ENCODE measurements at places on chromosomes 5 and 9.

GRCh38 chr9:69145144-69145715 lies 28.8 kb upstream of the TJP2 start:
- peak; percentile 10 for DNase-seq

GRCh38 chr9:6086006-6086655 lies 70.7 kb upstream of the RANBP6 start:
- no peak for DNase-seq

- no peak for DNase-seq
Measured at GRCh38 chr9:38141746-38142591, 72.9 kb upstream of the SHB start.

GRCh38 chr5:177508221-177508611 lies 1.4 kb downstream of the DOK3 start:
- DNase-seq: no peak

GRCh38 chr5:18491349-18491748 lies 857.1 kb downstream of the TAF11L14 start:
- no peak for DNase-seq

GRCh38 chr5:171961117-171961516 lies 45.3 kb downstream of the FBXW11 start:
- no peak for DNase-seq

DNA sequence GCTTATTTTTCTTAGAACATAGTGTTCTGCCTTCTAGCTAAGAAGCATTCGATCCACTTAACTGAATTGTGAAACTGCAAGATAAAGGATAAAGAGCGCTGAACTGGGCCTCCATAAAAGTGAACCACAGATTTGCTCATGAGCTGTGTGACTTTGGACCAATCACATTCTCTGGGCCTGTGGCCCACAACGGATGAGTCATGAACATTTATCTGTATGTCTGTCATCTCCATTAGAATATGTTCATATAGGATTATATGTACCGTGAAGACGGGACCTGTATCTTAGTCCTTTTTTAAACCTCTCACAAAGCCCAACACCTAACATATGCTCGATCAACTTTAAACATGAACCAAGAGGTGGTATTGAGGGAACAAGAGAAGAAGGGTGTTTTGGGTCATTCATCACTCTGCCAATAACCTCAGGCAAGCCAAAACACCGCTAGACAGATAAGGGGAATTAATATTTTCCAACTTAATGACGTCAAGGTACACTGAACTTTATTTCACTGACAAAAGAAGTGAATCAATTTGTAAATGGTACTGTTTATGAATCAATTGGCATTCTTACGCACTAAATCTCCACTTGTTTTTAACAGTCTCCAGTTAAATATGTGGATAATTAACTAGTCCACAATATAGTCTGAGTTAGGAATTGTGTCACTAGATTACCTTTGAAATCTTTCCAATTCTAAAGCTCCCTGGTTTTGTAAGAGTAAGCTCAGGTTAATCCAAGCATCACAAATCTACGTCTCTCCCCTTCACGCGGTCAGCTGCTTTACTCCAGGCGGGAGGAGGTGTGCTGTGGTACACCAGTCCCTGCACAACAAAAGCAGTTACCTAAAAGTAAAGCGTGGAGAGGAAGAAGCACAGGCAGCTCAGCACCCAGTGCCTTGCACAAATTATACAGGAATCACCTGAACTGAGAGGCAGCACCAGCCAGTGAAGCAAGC lies 1.6 kb downstream of the TMEM245 start:
- no peak for DNase-seq

DNA sequence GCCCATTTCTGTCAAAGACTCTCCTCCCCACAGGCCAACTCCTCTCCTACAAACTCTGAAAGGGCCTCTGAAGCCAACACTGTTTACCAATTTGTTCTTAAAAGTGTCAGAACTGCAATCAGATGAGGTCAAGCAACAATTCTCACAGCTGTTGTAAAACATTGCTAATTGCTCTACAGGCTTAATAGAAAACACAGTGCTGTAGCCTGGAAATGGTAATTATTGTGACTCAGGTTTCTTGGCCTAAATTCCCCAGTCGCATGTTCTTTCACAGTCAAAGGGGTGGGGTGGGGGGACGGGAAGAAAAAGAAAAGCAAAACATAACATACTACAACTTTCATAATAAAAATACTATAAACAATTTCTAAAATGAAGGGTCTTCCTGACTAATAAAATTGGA lies 343.2 kb downstream of the DMAC1 start:
- no peak for DNase-seq

GRCh38 chr9:26775391-26775790 lies 117.2 kb downstream of the CAAP1 start:
- DNase-seq: no peak

DNA sequence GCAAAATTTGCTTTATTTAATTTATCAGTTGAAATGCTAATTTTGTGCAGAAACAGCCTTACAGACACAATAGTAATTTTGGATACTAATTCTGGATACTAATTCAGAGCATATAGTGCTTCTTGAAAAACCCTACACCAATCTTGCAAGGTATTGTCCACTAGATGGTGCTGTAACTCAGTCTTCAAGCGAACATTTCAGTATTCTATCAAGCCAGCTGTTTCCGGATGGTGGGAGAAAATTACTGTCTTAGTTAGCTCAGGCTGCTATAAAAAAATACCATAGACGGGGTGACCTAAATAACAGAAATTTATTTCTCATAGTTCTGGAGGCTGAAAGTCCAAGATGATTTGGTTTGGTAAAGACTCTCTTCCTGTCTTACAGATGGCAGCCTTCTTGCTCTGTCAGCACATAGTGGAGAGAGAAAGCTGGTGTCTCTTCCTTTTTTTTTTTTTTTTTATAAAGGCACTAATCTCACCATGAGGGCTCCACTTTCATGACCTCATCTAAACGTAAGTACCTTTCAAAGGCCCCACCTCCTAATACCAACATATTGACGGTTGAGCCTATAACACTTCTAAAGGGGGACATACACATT lies 1306.5 kb upstream of the CDH9 start:
- no peak for DNase-seq

DNA sequence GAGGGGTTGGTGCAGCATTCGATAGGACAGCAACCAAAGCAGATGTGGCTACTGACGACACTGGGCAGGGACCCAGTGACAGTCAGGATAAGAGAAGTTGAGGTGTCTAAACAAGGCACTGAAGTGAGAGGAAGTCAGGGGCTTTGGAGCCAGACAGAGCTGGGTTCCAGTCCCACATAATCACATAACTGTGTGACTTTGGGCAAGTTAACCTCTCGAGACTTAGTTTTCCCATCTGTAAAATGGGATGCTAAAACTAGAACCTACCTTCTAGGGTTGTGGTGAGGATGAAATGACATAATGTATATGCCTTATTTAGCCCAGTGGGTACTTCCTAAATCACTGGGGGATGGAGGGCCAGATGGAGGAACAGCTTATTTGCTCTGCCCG lies 3.1 kb downstream of the ANGPTL2 start:
- DNase-seq: no peak

- DNase-seq: no peak
Measured at GRCh38 chr9:77601476-77602099, 46.5 kb downstream of the GNA14 start.

GRCh38 chr5:134511796-134512660 lies 13.4 kb upstream of the JADE2 start:
- DNase-seq: no peak

- DNase-seq: no peak
Measured at GRCh38 chr5:91166059-91166807, 216.9 kb downstream of the ARRDC3 start.

DNA sequence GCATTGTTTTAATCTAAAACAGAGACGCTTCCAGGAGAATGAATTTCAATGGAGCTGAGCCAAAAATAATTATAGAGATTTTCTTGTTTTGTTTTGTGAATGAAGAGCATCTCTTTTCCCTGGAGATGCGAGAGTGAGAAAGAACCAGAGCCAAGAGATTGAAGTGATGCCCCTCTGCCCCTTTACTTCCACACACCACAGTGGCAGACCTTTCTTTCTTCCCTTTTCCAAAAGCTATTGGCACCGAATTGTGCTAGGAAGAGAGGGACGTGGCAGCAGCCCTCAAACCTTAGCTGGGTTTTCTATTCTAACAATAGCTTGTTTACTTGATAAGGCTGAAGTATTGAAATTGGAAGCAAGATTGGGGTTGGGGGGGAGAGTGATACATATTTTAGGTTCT lies 133.0 kb upstream of the TMEM161B start:
- DNase-seq: no peak

DNA sequence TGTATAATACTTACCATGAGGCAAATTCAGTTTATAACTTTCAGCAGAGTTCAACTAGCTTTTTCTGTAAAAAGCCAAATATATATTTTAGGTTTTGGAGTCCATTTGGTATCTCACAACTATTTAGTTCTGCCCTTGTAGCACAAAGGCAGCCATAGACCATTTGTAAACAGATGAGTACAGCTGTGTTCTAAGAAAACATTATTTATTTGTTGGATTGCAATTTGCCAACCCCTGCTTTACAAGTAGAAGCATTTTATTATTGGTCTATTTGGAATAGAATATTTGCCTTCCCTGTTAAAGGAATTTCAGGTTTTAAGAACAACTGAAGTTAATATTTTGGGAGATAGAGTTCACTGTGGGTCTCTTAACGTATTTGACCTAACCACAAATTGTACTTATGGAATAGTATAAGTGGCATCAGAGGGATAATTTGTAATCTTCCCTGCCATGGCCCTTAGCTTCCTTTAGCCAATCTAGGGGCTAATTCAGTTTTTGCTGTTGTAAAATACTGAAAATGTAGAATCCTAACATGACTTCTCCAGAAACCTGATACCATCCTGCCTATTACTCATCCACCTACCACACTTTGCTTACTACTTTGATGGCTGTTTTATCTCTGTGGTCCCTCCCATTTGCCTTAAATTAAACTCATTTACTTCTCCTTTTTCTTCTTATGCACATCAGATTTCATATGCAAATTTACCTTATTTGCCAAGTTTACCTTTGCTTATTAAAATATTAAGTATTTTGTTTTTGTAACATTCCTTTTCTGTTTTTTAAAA lies 109.2 kb downstream of the DMXL1 start:
- no peak for DNase-seq

GRCh38 chr9:6689893-6690674 lies 44.6 kb upstream of the GLDC start:
- DNase-seq: no peak

- no peak for DNase-seq
Measured at GRCh38 chr9:135079676-135080075, 7.8 kb upstream of the OLFM1 start.

DNA sequence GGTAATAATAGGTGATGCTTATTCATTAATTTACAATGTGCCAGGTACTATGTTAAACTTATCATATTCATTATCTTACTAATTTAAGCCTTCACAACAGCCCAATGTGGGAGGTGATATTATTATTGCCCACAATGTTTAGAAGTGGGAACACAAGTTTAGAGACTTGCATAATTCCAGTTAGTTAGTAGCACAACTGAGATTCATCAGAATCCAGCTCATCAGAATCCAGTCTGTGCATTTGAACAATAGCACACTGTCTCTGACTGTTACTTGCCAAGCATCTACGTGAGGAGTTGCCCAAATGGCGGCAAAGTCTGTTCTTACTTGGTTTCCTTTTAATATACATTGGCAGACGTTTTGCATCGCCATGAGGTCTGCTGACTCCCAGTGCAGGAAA lies 110.9 kb upstream of the BASP1 start:
- no peak for DNase-seq

DNA sequence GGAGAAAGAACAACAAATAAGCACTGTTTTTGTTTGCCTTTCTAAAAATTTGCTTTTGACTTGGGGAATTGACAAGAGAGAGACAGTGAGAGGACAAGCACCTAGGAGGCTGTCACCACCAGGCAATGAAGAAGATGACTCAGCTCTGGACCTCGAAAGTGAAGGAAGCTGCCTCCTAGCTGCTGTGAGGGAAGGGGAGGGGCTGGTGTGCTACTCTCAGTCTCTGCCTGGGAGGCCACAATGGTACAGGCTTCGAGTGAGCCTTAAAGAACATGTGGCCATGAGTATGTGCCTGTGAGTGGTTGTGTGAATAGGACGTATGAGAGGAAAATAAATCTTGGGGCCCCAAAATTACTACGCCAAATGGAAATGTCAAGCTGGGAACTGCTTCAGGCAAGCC lies 7.1 kb upstream of the PLK2 start:
- no peak for DNase-seq

DNA sequence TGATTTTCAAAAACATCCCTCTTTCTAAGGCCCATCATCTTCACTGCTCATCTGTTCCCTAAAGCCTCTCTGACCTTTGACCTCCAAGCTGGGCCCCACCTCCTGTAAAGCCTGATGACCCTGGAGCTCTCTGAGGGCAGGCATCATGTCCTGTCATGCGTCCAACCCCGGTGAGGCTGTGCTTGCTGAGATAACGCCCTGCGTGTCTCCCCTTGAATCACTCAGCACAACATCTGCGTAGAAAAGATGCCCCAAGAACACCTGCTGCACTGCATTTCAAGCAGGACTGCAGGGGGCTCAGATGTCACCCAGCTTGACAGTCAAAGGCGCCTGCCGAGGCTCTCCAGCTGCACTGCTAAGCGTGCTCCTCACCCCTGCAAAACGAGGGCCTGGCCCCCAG lies 78.0 kb downstream of the OTULIN start:
- DNase-seq: peak; percentile 85

- DNase-seq: no peak
Measured at GRCh38 chr5:71960195-71960594, 147.1 kb upstream of the MAP1B start.

GRCh38 chr5:39019254-39019653 lies 54.9 kb downstream of the RICTOR start:
- no peak for DNase-seq

GRCh38 chr9:115230924-115231515 lies 113.1 kb upstream of the TNC start:
- no peak for DNase-seq

- no peak for DNase-seq
Measured at GRCh38 chr5:52043543-52043942, 660.3 kb downstream of the ISL1 start.

GRCh38 chr9:102069969-102070368 lies 331.5 kb upstream of the GRIN3A start:
- DNase-seq: no peak

DNA sequence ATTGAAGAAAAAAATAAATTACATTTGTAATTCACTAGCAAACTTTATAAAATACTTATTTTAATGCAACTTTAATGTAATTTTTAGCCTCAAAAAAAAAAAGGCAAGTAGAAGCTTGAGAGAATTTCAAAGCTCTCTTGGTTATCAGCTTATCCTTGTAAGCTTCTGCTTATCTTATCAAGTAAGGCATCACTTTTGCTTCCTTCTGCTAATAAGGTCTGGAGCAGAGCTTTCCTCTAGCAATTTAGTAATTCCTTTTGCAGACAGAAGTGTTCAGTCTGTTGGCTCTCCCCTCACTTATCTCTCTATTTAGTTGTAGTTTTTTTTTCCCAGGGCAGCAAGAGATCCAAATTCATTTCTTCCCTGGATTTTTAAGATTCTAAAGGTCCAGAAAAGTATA lies 525.0 kb downstream of the ISL1 start:
- DNase-seq: no peak

- DNase-seq: no peak
Measured at GRCh38 chr5:148913985-148914431, 87.6 kb downstream of the ADRB2 start.

- no peak for DNase-seq
Measured at GRCh38 chr5:82298668-82299067, 20.5 kb upstream of the RPS23 start.

GRCh38 chr5:16693879-16694278 lies 77.1 kb upstream of the RETREG1 start:
- peak; percentile 3 for DNase-seq

GRCh38 chr9:34566322-34566721 lies 23.2 kb downstream of the CNTFR start:
- DNase-seq: no peak

GRCh38 chr9:134755221-134755907 lies 113.8 kb downstream of the COL5A1 start:
- no peak for DNase-seq
